ENCODE measurements at places on chromosomes 4 and X.

DNA sequence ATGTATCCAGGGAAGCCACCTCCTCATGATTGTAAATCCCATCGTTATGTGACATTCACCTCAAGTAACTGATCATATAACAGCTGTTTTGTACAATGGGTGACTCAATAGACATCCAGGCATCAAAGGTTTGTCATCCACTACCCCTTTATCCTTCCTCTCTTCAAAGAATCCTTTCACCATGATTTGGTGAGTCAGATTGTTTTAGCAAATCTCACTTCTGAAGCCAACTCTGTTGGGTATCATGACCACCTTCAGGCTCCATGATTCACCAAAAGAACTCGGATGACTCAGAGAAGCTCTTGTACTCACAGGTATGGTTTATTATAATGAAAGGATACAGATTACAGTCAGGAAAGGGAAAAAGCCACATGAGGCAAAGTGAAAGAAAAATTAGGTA is 132.1 kb downstream of the PWWP3B start:
- no peak for DNase-seq

DNA sequence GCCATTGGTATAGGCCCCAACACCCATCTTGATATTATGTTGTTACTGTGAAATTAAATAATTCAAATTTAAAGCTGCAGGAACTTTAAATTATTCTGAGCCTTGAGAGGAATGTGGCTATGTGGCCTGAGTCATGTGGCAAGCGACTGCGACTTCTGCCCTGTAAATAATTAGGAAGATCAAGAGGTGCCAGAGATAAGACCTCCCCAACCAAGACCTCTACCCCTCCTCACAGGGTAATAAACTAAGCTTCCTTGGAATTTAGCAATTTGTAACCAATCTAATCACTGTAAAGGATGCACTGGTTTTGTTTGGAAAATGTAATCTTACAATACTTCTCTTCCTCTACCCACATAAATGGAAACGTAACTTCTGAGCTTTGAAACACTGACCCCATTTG is 501.9 kb downstream of the RAPGEF2 start:
- no peak for DNase-seq

DNA sequence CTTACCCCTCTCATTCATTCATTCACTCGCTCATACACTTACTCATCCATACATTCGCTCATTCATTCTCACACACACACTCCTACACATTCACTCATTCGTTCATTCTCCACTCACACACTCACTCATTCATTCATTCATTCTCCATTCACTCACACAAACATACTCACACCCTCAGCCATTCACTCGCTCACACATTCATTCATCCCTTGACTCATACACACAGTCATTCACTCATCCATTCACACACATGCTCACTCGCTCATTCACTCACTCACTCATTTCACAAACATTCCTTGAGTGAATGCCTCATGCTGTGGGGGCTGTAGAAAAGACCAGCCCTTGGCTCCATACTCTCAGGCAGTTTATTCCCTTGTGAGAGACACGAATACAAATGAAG is 151.1 kb upstream of the MAMLD1 start:
- no peak for DNase-seq

DNA sequence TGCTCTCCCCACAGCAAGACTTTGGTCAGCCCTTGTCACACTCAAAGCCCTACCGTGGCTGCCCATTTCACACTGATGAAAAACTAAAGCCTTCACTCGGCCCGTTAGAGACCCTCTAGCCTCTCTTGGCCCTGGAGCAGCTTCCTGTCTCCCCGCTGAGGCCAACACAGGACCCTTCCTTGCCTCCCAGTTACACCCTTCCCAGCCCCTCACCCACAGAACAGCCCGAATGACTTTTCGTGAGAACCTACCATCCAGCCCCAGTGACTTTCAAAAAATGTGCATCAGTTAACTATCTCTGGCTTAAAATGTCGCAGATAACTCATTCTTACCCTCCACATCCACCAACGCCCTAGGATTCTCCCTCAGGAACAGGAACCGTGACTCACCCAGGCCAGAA is 756 bp upstream of the TAF9B start:
- no peak for DNase-seq

- peak; percentile 49 for DNase-seq
These were observed 32.7 kb upstream of the AMBN start for GRCh38 chr4:70559211-70559830.

DNA sequence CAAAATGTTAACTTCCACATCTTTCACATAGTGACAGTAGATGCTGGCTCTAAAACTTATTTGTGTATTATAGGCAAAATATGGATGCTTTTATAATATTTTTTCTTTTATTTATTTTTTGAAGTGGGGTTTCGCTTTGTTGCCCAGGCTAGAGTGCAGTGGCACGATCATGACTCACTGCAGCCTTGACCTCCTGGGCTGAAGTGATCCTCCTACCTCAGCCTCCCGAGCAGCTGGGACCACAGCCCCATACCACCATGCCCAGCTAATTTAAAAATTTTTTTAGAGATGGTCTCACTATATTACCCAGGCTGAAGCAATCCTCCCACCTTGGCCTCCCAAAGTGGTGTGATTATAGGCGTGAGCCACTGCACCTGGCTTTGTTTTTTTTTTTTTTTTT is 48.6 kb downstream of the ZFX start:
- DNase-seq = no peak

- DNase-seq = no peak
These were observed 413.1 kb downstream of the PDGFC start for GRCh38 chr4:156558373-156559025.

- DNase-seq = no peak
These were observed 717 bp downstream of the MGAT4D start for GRCh38 chr4:140497405-140497746.

DNA sequence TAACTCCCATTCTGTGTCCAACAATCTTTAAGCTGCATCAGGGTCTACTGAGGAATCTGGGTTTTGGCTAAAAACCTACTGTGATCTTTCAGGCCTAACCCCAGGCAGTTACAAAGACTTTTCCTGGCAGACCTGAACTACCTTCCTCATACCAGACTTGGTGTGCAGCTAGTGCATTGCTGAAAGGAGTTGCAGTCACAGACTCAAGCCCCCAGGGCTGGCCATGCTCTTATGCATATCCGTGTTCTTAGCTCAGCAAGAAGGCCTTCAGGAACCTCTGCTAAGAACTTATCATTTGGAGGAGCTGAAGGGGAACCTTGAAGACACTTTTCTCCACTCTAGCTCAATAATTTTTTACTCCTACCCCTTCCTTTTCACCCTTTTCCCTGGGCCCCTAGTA is 147.5 kb downstream of the INPP4B start:
- DNase-seq = no peak

- no peak for DNase-seq
These were observed 160.1 kb upstream of the MBNL3 start for GRCh38 chrX:132648895-132649294.

DNA sequence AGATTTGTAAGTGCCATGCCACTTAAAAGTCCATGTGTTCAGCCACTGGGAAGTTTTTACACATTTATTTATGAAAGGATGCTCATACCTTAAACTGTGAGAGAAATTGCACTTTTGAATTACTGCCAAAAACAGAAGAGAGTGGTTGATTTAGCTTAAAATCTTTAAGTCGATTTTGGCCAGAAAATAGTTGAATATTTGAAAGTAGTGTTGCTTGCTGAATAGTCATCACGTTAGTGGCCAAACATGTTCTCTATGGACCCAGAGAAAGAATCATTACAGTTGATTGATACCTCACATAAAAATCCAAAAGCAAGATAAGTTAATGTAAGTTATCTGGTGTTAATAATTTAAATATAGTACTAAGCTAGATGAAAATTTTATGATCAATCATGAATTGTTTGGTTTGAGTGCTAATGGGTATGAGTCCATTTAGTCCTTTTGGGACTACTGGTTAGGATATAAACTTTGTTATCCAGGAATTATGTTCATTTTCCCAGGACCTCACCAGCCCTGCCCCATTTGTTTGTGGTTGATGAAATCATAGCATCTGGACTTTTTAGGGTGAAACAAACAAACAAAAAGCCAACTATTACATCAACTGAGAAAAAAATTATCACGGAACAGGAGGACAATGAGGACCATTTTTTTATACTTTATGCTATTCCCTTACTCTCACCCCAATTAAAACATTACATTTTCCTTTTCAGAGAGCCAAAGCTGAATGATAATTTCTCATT is 6.3 kb downstream of the GIMD1 start:
- no peak for DNase-seq

DNA sequence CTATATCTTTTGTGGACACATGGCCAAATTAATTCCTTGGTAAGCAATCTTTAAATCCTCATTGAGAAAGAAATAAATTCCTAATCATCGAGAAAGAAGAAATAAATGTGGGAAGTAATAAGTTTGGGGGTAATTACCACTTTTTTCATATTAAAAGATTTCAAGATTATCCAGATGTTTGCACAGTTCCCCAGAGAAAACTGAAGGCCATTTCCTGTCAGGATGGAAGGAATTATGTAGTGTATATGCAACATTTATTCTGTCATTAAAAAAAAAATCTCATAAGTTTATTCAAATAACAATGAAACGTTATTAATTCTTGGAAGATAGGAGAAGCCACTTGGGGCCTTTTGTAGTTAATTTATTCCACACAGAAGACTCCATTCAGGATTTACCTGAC is 385.6 kb upstream of the NR3C2 start:
- DNase-seq = no peak

- no peak for DNase-seq
These were observed 7.5 kb downstream of the ADGRA3 start for GRCh38 chr4:22508376-22508775.

DNA sequence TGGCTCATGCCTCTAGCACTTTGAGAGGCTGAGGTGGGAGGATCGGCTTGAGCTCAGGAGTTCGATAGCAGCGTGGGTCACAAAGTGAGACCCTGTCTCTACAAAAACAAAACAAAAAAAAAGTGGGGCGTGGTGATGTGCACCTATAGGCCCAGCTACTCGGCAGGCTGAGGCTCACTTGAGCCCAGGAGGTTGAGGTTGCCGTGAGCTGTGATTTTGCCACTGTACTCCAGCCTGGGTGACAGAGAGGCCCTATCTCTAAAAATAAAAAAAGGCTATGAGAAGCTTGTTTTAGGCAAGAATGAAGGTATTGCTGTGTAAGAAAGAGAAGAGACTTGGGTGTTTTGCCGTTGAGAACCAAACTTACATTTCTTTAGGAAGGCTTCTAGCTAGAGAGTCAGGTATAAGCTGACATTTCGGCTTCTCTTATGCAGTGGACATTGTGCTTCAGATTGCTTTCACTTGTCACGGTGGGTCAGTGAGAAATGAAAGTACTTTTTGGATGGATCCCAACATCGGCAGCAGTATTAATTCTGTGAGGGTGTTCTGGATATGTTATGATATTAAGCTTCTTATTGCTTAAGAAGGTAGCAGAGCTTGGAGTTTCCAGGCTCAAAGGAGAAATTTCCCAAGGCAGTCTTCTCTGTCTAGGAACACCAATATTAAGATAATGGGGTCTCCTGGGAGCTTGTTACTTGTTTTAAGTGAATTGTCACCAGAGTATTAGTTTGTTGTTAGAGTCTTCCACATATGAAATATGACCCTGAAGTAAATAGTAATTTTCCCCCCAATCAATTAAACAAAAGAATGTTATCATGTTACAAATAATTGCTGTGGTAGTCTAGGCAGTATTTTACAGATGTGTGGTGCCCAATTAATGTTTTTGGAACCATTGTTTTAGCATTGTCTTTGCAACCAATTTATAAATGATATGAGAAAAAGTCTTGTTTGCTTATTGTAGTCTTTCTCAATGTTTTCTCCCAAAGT is 17.6 kb downstream of the TMEM131L start:
- DNase-seq = no peak

DNA sequence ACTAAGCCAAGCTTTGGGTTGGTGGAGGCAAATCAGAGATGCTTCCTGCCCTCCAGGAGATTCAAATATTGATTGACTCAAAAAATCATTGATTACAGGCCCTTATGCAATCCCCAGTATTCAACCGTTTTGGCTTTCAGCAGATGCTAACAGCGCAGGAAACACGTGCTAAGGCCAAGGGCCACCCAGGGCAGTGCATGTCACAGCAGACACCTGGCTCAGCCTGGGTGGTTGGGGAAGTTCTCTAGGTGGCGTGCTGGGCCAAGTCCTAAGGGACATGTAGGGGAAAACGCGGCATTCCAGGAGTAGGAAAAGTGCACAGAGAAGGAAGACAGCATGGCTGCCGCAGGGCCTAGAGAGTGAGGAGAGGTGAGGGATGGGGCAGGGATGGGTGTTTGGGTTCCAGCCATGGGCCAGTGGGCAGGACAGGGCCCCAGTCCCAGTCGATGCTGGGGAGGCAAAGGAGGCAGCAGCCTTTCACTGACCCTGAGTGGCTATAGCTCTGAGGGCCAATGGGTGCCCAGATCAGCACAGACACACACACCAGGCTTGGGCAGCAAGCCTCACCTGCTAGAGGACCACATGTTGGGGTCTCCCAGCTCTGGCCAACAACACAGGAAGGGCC is 239.1 kb downstream of the EVC2 start:
- DNase-seq = no peak

DNA sequence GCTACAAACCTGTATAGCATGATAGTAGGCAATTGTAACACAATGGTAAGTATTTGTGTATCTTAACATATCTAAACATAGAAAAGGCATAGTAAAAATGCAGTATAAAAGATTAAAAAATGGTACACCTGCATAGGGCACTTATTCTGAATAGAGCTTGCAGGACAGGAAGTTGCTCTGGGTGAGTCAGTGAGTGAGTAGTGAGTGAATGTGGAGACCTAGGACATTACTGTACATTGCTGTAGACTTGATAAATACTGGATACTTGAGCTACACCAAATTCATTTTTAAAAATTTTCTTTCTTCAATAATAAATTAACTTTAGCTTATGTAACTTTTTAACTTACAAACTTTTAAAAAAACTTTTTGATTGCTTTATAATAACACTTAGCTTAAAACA is 68.2 kb upstream of the MAML3 start:
- DNase-seq = no peak

- no peak for DNase-seq
These were observed 73.7 kb downstream of the SPCS3 start for GRCh38 chr4:176393306-176394013.

- no peak for DNase-seq
These were observed 141.2 kb downstream of the PDGFC start for GRCh38 chr4:156830351-156830750.

DNA sequence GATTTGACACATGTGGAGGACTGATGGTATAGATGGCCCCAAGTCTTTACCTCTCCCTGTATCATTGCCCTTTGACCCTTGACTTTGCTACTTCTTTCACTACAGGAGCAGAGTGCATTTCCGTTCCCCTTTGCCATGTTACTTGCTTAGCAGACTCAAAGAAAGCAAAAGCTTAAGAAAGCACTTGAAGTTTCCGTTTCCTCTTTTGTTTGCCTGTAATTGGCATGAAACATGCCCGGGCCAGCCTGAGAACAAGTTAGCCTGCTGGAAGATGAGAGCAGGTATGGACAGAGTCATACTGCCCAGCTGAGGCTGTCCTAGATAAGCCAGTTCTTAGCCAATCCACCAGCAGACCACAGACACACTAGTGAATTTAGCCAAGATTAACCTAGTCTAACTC is 206.0 kb downstream of the BCOR start:
- no peak for DNase-seq

DNA sequence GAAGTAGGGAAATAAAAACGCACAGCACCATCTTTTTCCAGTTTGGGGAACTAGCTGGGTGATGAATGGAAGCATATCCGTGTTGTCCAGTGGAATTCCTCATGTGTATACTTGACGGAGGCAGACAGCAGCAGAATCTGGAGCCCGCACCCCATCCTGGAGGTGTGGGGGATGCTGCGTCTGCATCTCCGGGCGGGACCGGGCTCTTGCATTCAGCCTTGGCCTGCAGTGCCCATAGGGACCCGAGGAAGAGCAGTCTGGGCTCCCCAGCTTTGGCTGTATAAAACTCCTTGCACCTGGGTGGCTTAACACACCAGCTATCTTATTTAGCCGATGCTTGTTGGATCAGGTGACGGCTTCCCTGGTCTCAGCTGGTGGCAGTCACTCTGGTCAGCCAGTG is 39.7 kb upstream of the LRPAP1 start:
- DNase-seq = no peak
